ENCODE measurements at places on chromosomes 16 and 17.
A peak's percentile ranks its signal among the peaks of the same experiment; 100 is the strongest.

GRCh38 chr17:71183066-71183660, 937.7 kb upstream of the SOX9 start:
- H3K4me3 ChIP-seq: no peak overlapping the region
- H3K27ac ChIP-seq: no peak overlapping the region
- DNase-seq: peak; percentile 16
- no peaks in the 10 kb centered on the region for H3K27me3 ChIP-seq
- H3K4me1 ChIP-seq: peaks cover 4% of the 10 kb centered on the region
- H3K36me3 ChIP-seq: no peaks in the 10 kb centered on the region

DNA sequence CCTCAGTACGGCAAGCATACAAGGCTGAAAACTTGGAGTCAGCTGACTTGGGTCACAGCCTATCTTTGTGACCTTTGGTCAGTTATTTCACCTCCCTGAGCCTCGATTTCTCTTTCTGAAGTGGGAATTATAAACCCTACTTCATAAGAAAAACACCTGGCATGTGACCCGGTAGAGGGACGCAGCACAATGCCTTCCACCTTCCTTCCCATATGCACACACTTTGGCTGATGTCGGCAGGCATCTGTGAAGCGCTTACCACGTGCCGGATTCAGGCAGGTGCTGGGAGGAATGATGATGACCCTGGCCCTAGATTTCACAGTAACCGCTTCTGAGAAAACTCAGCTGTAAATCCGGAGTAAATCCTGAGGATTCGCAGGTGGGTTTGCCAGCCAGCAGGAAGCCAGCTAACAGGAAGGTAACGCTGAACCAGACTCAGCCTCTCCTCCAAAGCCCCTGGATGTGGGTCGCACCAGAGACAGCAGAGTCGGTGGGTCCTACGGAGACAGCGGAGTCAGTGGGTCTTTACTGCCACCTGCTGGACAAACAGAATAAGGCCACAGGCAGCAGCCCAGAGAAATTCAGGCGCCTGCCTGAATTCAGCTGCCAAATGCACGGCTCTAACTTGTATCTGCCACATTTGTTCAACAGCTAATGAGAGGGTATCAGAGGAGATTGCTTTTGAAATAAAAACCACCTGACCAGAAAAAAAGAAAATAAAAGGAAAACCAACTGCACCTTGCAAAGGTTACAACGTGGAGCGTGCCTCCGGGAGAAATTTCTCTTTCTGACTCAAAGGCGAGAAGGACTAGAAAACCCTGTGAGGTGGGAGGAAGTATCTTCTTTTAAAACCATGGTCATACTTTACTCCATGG, 16.6 kb downstream of the COPRS start:
- no peak overlapping the region for H3K4me3 ChIP-seq
- no peaks in the 10 kb centered on the region for H3K36me3 ChIP-seq
- peak overlapping the region; percentile 41 for H3K27ac ChIP-seq
- peaks cover 15% of the 10 kb centered on the region for H3K4me1 ChIP-seq
- peak; percentile 89 for DNase-seq

DNA sequence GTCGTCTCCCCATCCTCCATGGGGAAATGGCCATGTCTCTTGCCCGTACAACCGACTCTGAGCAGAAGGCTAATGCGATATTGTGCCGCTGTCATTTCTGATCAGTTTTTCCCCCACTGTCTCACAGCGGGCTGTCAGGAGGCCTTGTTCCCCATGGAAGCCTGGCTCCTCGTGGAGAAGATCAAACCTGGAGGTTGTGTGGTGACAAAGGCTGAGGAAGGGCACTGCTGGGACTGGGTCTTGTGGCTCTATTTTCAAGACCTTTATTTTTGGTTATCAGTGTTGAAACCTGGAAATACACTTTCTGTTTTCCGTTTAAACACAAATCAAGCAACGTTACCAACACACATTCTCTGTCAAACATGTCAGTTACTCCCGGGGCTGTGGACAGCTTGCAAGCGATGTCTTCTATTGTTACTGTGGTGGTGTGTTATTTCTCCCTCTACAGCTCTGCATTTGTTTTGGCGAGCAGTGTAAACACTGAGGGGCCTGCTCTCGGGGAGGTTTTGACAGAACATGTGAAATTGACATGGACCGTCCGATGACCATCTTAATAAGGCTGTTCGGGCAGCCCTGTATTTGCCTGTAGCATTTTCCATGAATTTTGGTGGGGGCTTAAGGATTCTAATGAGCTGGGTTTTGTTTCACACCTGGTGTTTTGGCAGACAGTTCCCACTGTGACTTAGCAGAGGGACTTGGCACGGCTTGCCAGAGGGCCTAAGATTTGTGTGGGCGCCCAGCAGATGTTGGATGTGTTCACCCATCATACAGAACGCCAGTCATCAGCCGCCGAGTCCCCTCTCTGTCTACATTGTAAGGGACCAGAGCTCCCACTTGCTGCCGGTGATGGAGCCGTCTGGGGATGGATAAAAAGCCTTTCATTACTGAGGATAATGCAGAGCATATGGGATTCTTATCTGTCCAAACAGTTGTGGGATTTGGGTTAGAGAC, 12.5 kb downstream of the RBFOX1 start:
- H3K4me1 ChIP-seq: no peaks in the 10 kb centered on the region
- H3K27ac ChIP-seq: no peak overlapping the region
- H3K27me3 ChIP-seq: no peaks in the 10 kb centered on the region
- no peaks in the 10 kb centered on the region for H3K36me3 ChIP-seq
- no peak for DNase-seq
- no peak overlapping the region for H3K4me3 ChIP-seq

- H3K4me3 ChIP-seq: no peak overlapping the region
- no peak for DNase-seq
- H3K4me1 ChIP-seq: peaks cover 46% of the 10 kb centered on the region
These were observed 44.0 kb upstream of the GSE1 start for GRCh38 chr16:85569039-85569614.

- H3K27me3 ChIP-seq: peaks cover 15% of the 10 kb centered on the region
- no peak overlapping the region for H3K27ac ChIP-seq
- H3K36me3 ChIP-seq: no peaks in the 10 kb centered on the region
- H3K4me1 ChIP-seq: peaks cover 6% of the 10 kb centered on the region
- DNase-seq: no peak
- no peak overlapping the region for H3K4me3 ChIP-seq
These were observed 3.4 kb upstream of the ACSF3 start for GRCh38 chr16:89090182-89090630.

DNA sequence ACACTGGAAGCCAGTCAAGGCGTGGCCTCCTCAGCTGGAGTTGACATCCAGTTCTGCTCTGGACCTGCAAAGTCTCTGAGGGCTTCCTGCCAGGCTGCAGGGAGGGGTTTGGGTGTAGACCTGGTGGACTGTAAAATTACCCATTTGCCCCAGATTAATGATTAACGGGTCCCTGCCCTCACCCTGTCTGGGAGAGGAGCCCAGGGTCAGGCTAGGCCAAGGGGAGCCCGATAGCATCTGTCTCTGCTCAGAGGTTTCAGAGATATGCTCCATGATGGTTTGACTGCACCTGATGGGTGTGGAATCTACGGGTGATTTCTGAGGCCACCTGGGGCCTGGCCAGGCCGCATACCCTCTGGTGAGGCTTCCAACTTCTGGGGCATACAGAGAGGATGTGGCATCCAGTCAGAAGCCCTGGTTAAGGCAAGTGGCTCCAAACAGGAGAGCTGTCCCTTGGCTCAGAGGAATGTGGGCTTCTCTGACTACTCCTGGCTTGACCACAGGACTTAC, 11.2 kb downstream of the PPY start:
- peak; percentile 56 for DNase-seq
- peaks cover 3% of the 10 kb centered on the region for H3K27me3 ChIP-seq
- no peak overlapping the region for H3K4me3 ChIP-seq
- H3K36me3 ChIP-seq: no peaks in the 10 kb centered on the region

- H3K36me3 ChIP-seq: no peaks in the 10 kb centered on the region
- DNase-seq: peak; percentile 77
- H3K4me1 ChIP-seq: no peaks in the 10 kb centered on the region
- no peaks in the 10 kb centered on the region for H3K27me3 ChIP-seq
These were observed 10.3 kb downstream of the NT5M start for GRCh38 chr17:17313350-17313991.

DNA sequence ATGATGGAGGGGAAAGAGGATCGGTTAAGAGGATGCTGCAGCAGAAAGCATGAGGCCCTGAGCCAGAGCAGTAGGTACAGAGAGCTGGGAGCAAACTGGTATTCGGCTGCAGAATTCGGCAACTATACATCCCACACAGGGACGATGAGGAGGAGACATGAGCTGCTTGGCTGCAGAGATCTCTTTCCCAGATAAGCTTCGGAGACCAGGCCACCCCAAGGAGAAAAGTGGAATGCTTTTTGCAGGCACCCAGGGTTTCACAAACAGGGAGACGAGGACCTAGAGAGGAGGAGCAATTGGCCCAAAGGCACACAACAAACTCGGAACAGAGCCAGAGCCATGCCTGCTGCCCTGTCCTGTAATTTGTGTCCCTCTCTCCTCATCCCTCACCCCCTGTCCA, 62.0 kb downstream of the TMEM132E start:
- no peaks in the 10 kb centered on the region for H3K36me3 ChIP-seq
- H3K27me3 ChIP-seq: no peaks in the 10 kb centered on the region
- peaks cover 7% of the 10 kb centered on the region for H3K4me1 ChIP-seq
- H3K4me3 ChIP-seq: no peak overlapping the region

DNA sequence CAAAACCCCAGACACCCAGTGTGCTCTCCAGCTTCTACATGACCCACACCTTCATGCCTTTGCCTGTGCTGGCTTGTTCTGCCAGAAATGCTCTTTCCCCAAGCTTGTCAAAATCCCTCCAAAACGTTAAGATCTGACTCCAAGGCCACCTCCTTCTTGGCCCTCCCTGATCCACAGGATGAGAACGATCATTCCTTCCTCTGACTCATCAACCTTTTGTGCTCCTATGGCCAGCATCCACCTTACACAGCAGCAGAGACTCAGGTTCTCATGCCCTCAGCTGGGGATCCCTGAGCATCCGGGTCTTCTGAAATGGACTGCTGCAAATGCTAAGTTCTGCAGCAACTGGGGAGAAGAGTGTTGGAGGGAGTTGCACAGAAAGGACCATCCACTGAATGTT, 2.9 kb downstream of the ZBTB4 start:
- H3K4me1 ChIP-seq: peaks cover 40% of the 10 kb centered on the region
- no peaks in the 10 kb centered on the region for H3K36me3 ChIP-seq
- no peaks in the 10 kb centered on the region for H3K27me3 ChIP-seq

DNA sequence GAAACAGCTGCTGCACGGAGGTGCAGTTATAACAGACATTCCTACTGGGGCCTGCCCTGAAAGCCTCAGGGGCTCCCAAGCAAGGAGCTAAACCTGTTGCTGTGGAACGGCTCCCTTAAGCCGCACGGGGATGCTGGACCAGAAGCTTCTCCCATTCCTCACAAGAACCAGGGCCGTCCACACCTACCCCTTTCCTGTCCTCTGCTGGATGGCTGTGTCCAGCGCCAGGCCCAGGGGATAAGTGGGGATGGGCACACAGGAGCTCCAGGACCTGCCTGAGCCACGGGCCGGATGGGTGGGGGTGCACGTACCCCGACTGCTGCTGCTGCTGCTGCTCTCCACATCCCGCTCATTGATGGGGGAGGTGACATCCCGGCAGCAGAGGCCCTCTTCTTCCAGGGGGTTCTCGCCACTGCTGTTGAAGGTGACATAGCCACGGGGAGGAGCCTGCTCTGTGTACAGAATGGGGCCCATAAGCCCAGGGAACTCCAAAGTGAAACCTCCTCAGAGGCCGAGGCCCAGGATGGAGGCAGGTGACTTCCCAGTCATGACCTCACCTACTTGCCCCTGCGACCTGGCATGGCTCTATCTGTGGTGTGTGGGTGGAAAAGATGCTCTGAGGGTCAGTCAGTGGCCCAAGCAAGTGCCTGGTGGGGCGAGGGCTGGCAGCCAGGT, 8.6 kb downstream of the NUDT16L1 start:
- peak; percentile 59 for DNase-seq
- H3K4me1 ChIP-seq: peaks cover 3% of the 10 kb centered on the region
- H3K36me3 ChIP-seq: no peaks in the 10 kb centered on the region
- H3K27me3 ChIP-seq: no peaks in the 10 kb centered on the region
- H3K4me3 ChIP-seq: no peak overlapping the region
- peak overlapping the region; percentile 87 for H3K27ac ChIP-seq

DNA sequence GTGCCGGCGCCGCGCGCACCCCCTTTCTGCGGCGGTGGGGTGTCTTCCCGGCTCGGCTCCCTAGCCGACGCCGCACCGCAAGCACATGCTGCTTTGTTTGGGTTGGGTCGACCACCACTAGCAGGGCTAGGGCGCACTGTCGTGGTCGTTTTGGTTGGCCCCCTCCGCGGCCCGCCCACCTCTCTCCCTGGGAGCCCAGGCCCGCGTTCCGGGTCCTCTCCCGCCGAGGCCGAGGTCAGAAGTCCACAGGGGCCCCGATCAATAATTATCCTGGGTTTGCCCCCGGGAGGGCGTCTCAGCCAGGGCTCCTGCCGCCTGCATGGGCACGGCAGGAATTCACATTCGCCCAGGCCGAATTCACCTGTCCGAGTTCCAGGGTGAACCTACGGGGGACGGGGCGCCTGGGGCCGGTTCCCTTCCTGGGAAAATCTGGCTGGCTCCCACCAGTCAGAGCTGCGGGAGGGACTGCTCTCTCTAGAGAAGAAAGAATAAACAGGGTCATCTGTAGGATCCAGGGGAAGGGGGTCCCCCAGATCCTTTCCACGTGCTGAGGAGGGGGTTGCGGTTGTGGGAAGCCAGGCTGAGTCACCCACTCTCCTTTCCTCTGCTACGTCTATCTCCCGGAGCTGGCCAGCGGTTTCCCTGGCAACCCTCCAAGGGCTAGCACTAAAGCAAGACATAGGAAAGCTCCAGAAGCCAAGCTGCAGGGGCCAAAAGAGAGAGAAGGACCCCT, 584 bp upstream of the STAT5B start:
- no peaks in the 10 kb centered on the region for H3K36me3 ChIP-seq
- no peaks in the 10 kb centered on the region for H3K27me3 ChIP-seq
- H3K4me3 ChIP-seq: peak overlapping the region; percentile 89
- H3K27ac ChIP-seq: peak overlapping the region; percentile 96

DNA sequence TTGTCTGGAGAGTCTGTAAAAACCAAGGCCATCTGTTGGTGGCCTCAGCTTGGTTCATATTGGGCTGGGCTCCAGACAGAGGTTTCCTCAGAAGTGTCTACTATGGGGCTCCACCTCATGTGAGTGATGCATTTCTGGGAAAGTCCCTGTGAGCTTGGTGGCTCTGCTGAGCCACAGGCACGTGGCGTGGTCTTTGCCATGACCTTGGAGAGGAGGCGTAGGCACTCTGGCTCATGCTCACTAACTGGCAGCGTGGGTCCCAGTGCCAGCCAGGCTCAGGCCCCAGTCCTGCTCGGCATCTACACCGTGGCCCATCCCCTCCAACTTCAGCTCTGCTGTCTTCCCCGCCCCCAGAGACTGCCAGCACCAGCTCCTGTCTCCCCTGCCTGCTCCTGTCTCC, 10.7 kb upstream of the SMTNL2 start:
- DNase-seq: no peak
- H3K27me3 ChIP-seq: no peaks in the 10 kb centered on the region
- H3K4me1 ChIP-seq: peaks cover 23% of the 10 kb centered on the region
- no peak overlapping the region for H3K27ac ChIP-seq
- no peak overlapping the region for H3K4me3 ChIP-seq

DNA sequence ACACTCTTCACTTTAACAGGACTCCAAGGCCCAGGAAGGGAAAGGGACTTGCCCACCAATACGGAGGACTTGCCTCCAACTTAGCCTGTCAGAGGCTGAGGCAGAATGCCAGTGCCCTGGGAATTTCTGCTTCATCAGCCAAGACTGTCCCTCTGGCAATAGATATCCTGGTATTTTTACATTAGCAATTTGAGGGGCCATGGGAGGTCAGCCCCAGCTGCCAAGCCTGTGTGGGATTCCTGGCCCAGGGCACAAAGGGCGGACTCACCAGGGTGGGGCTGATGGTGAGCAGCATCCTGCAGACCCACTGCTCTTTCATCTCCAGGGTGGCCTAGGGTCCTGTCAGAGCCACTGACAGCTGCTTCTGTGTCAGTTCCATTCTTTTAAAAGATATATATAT, 78.3 kb upstream of the CIBAR2 start:
- H3K27ac ChIP-seq: no peak overlapping the region
- no peak for DNase-seq
- no peaks in the 10 kb centered on the region for H3K36me3 ChIP-seq
- no peak overlapping the region for H3K4me3 ChIP-seq
